T-helper 2 cell treated with Interferon-gamma antibody and Interleukin-4, amounts not matched to agents 5 μg/mL and 100 μg/mL, for 36 hours (primary cell): ENCODE measurements at places on chromosomes 12 and 14.

DNA sequence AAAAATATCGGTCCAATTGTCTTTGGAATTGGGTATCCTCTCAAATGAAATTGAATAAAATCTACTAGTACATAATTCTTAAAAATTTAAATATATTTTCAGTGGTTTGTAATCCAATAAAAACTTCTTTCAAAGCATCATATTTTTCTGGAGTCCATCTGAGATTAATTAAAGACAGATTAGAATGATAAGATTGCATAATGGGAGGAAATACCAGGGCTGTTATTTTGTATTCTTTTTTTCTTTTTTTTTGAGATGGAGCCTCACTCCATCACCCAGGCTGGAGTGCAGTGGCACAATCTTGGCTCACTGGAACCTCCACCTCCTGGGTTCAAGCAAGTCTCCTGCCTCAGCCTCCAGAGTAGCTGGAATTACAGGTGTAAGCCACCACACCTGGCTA lies 103.8 kb downstream of the TMTC3 start:
- no peak for DNase-seq
- H3K4me1 ChIP-seq, result peaks cover 4% of the 10 kb centered on the region
- H3K27ac ChIP-seq, result no peak overlapping the region
- no peak overlapping the region for H3K4me3 ChIP-seq

GRCh38 chr14:38874721-38875120 lies 228.3 kb downstream of the SEC23A start:
- DNase-seq, result no peak
- H3K27me3 ChIP-seq, result peaks cover 3% of the 10 kb centered on the region
- no peaks in the 10 kb centered on the region for H3K36me3 ChIP-seq
- H3K27ac ChIP-seq, result no peak overlapping the region

DNA sequence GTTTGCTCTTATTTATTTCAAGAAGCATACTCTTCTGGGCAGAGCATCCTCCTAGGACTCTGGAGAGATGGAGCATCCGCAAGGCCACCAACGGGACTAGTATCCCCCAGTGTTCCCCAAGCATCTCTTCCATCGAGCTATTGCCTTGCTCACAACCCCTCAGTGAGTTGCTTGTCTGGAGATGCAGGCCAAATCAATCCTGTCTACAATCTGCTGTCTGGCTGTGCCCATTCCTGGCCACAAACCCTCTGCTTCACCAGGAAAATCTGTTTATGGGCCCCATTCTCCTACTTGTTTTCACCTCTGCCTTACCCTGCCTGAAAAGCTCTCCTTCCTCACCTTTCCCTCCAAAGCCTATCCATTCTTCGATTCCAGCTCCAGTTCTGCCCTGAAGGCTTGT lies 219.2 kb downstream of the CACNA1C start:
- no peaks in the 10 kb centered on the region for H3K27me3 ChIP-seq
- no peak overlapping the region for H3K4me3 ChIP-seq
- H3K4me1 ChIP-seq, result no peaks in the 10 kb centered on the region
- no peak for DNase-seq
- H3K36me3 ChIP-seq, result no peaks in the 10 kb centered on the region
- H3K27ac ChIP-seq, result no peak overlapping the region

GRCh38 chr12:6254491-6254890 lies 54.3 kb downstream of the CD9 start:
- H3K4me3 ChIP-seq, result no peak overlapping the region
- H3K36me3 ChIP-seq, result no peaks in the 10 kb centered on the region
- peaks cover 2% of the 10 kb centered on the region for H3K27me3 ChIP-seq
- no peak for DNase-seq
- H3K4me1 ChIP-seq, result peaks cover 3% of the 10 kb centered on the region
- no peak overlapping the region for H3K27ac ChIP-seq

DNA sequence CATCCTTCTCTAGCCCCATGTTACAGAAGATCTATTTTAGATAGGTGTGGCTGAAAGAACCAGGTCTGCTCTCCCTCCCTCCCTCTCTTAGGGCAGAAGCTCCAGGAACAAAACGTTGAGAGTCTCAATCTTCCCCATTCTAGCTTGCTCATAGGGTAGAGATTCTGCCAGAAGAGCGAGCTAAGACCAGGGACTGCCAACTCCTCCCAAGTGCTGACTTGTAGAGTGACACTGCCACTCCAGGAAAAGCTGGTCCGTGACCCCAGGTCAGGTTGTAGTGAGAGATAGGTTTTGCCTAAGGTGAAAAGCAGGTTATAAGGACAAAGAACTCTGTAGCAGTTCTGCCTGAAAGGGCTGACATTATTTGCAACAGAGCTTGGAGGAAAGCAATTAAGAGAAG lies 73.4 kb downstream of the INSM2 start:
- H3K27ac ChIP-seq, result no peak overlapping the region
- H3K36me3 ChIP-seq, result peaks cover 32% of the 10 kb centered on the region
- DNase-seq, result no peak
- no peaks in the 10 kb centered on the region for H3K27me3 ChIP-seq

DNA sequence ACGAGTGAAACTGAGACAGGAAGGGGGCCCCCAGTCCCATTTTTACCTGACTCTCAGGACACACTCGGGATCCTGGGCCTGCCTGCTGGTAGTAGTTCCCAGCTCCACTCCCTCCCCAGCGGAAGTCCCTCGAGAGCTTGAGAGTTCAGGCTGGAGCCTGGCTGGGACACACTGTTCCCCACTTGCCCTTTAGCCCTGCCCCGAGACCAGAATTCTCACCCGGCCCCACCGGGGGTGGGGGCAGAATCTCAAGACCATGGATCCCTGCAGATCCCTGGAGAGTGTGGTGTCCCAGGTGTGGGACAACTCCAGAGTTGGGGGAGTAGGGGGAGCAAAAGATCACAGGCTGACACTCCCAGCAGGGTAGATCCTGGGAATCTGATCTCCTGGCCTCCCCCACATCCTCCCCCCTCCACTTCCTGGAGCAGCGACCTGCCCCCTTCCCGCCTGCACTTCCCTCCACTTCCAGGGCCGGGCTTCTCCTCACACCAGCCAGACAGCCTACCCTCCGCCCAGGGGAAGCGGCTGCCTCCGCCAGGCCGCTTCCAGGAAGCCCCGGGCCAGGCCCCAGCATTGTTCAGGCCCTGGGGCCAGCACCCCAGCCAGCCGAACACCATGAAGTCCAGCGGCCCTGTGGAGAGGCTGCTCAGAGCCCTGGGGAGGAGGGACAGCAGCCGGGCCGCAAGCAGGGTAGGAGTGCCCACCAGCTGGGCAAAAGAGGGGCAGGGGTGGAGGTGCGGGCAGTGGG lies at the start of gene TNS2:
TNS2 (plus strand) TSS at position 495 of the 748 bp plus-strand sequence; CDS start at position 616, 121 bp downstream.
- H3K4me3 ChIP-seq, result no peak within 1 kb of the TSS
- H3K4me1 ChIP-seq, result peaks cover 24% of the 10 kb centered on the region
- H3K27me3 ChIP-seq, result peaks cover 3% of the 10 kb centered on the region
- no peak for DNase-seq
- no peak within 1 kb of the TSS for H3K27ac ChIP-seq
- no peaks in the 10 kb centered on the region for H3K36me3 ChIP-seq

DNA sequence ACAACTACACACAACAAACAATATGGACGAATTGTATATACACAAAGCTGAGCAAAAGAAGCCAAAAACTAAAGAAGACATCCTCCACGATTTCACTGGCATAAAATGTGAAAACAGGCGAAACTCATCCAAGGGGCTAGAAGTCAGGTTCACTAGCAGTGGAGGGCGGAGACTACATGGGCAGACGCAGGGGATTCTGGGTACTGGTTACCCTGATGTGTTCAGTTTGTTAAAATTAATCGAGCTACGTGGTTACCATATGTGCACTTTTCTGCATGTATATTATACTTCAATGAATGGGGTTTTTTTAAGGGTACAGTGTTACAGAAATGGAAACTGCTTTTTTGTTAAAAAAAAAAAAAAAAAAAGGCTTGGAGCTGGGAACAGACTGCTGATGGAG lies 12.3 kb downstream of the KDM2B start:
- H3K27me3 ChIP-seq, result no peaks in the 10 kb centered on the region
- no peak overlapping the region for H3K27ac ChIP-seq
- H3K4me1 ChIP-seq, result peaks cover 2% of the 10 kb centered on the region
- H3K36me3 ChIP-seq, result peaks cover 25% of the 10 kb centered on the region
- no peak for DNase-seq

DNA sequence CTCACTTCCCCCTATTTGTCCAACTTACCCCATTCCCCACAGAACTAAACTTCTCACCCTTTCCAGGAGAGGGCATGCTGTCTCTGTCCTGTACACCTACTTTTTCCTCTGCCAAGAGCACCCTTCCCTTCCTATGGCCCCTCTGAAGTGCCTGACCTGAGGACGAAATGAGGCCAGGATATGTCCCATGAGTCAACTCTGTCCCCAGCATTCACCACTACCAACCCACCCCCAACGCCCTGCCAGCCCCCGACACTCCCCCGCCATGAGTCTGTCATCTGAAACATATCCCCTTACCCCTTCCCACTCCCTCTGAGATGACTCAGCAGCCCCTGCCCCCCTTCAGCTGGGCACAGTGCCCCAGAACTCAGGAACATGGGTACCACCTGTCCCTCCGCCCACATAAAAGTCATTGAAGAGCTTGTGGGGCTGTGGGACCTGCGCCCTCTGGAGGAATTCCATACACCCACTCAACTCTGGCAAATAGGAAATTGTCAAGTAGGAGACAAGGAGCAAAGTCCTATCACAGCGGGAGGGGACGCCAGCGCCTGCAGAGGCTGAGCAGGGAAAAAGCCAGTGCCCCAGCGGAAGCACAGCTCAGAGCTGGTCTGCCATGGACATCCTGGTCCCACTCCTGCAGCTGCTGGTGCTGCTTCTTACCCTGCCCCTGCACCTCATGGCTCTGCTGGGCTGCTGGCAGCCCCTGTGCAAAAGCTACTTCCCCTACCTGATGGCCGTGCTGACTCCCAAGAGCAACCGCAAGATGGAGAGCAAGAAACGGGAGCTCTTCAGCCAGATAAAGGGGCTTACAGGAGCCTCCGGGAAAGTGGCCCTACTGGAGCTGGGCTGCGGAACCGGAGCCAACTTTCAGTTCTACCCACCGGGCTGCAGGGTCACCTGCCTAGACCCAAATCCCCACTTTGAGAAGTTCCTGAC lies 26.3 kb downstream of the ITGA7 start:
- peaks cover 32% of the 10 kb centered on the region for H3K27me3 ChIP-seq
- no peak overlapping the region for H3K4me3 ChIP-seq
- DNase-seq, result no peak
- no peak overlapping the region for H3K27ac ChIP-seq
- H3K36me3 ChIP-seq, result no peaks in the 10 kb centered on the region
- no peaks in the 10 kb centered on the region for H3K4me1 ChIP-seq

- H3K4me3 ChIP-seq, result no peak overlapping the region
- H3K27me3 ChIP-seq, result no peaks in the 10 kb centered on the region
- peaks cover 33% of the 10 kb centered on the region for H3K36me3 ChIP-seq
- DNase-seq, result no peak
- H3K4me1 ChIP-seq, result peaks cover 13% of the 10 kb centered on the region
Observed at GRCh38 chr12:110530511-110530910, 28.4 kb downstream of the RAD9B start.

DNA sequence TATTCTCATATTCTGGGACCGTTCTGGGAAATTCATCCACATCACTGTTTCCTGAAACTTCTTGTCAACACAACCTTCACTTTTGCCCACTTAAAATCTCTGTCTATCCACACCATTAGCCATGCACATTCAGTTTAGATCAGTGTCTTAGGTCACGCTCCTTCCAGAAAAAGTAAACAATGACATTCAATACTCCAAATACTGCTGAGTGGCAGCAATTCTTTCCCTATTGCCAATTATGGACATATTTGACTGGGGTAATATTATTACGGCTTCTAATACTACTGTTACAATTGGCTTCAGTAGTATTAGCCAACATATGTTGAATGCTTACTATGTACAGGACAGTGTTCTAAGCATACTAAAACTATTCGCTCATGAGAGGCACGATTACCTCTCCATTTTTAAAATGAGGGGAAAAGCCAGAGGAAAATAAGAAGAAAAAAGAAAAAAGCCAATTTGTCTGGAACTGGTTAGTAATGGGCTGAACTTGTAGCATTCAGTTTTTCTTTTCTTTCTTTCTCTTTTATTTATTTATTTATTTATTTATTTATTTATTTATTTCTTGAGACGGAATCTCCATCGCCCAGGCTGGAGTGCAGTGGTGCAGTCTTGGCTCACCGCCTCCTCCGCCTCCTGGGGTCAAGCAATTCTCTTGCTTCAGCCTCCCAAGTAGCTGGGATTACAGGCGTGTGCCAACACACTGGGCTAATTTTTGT lies 23.4 kb downstream of the LTBR start:
- no peaks in the 10 kb centered on the region for H3K36me3 ChIP-seq
- H3K27ac ChIP-seq, result no peak overlapping the region
- H3K4me1 ChIP-seq, result no peaks in the 10 kb centered on the region
- DNase-seq, result no peak

DNA sequence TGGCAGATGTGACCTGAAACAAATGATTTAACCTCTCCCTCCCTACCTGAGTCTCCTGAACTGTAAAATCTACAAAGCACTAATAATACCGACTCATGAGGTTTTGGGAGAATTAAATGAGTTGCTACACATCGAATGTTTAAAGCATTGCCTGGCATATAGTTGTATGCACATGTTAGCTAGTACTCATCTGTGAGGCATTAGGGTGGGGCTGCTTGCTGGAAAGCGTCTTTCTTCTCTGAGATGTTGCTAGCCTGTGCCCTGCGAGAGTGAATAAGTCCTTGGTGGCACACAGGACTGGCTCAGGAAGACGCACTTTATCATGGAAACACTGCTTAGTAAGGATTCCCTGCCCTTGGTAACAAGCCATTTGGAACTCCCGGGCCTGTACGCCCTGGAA lies 6.1 kb downstream of the RAPGEF3 start:
- no peak overlapping the region for H3K4me3 ChIP-seq
- no peak overlapping the region for H3K27ac ChIP-seq
- H3K4me1 ChIP-seq, result peaks cover 25% of the 10 kb centered on the region
- H3K36me3 ChIP-seq, result no peaks in the 10 kb centered on the region
- DNase-seq, result no peak

- no peak for DNase-seq
- peaks cover 2% of the 10 kb centered on the region for H3K4me1 ChIP-seq
- H3K4me3 ChIP-seq, result no peak overlapping the region
- no peaks in the 10 kb centered on the region for H3K27me3 ChIP-seq
Observed at GRCh38 chr14:61113561-61114225, 132.6 kb downstream of the SLC38A6 start.

- no peak overlapping the region for H3K4me3 ChIP-seq
- H3K27me3 ChIP-seq, result no peaks in the 10 kb centered on the region
Observed at GRCh38 chr14:32683679-32684078, 255.0 kb upstream of the NPAS3 start.

GRCh38 chr12:52790427-52791270 lies 5.3 kb downstream of the KRT3 start:
- H3K36me3 ChIP-seq, result no peaks in the 10 kb centered on the region
- peaks cover 32% of the 10 kb centered on the region for H3K27me3 ChIP-seq
- no peak for DNase-seq
